Common myeloid progenitor, CD34-positive (primary cell): ENCODE measurements at places on chromosomes 3 and 15.

GRCh38 chr3:52231502-52232278, 6.2 kb upstream of the TLR9 start:
- DNase-seq = peak; percentile 87

GRCh38 chr3:192917028-192917403, 640 bp downstream of the MB21D2 start:
- peak; percentile 61 for DNase-seq

- DNase-seq = no peak
Measured at GRCh38 chr3:50395070-50395860, 35.9 kb upstream of the TMEM115 start.

GRCh38 chr3:123070510-123070909, 3.7 kb downstream of the PDIA5 start:
- no peak for DNase-seq

- DNase-seq = no peak
Measured at GRCh38 chr15:23570486-23570885, 5.0 kb downstream of the MKRN3 start.

GRCh38 chr3:171384101-171384891, 75.9 kb downstream of the TNIK start:
- no peak for DNase-seq

DNA sequence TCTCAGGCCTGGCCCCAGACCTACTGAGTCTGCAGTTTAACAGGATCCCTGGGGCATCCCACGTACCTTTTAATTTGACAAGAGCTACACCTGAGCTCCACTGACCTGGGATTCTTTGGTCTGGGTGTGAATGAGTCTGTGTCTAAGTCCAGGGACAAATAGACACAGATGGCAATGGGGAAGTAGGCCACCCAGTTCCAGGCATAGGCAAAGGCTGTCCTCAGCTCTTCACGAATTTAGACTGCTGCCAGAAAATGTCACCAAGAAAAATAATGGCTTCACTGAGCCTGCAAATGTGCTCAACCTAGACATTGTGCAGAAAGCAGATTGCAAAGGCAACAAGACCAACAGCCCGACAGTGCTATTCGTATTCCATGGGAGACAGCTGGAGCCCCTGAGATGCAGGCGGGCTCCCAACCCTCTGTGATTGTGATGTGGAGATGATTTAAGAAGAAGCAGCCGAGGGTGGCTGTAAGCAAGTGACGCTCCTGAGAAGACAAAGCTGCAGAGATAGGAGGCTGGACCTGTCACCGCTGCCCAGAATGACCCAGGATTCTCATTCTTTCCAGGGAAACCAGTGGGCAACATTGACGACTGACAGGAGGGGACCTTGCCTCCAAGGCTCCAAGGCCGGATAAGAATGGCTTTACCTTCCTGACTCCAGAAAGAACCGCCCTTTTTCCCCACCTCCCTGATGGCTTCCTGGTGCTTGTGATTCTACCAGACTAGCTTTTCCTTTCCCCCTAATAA, 39.8 kb upstream of the IREB2 start:
- DNase-seq = no peak

DNA sequence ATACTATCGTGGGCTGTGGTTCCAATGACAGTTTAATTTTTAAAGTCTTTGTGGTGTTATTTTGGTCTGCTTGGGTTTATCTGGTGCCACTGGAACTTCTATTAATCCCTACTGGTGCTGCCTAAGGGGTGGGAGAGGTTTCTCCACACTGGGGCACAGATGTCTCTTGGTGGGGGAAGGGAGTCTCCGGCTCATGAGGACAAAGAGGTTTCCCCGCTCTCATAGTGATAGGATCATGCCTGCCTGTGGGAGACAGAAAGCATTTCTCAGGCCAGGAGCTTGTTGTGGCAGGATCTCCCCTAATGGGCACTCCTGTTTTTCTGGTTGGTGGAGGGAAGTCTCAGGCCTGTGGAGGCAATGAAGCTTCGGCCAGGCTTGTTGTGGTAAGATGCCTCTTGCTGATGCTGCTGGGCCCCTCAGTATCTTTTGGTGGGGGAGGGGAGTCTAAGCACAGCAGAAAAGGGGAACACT, 84.3 kb upstream of the THRB start:
- peak; percentile 71 for DNase-seq

DNA sequence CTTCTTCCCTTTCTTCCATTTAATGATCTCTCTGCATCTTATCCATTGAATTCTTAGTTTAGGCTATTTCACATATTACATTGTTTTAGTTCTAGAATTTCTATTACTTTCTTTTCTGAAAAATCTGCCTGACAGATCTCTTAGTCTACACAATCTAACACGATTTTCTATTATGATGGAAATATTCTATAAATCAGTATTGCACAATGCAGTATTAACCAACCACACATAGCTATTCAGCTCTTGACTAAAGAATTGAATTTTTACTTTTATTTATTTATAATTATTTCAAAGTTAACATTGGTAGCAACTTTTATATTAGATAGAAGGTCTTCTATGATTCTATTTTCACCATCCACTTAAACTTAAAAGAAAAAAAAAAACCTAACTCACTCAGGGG, 36.2 kb upstream of the GOLGA8A start:
- DNase-seq = no peak
